ENCODE measurements at places on chromosomes 2 and 18. TPM values are rescaled to one million over a fixed set of nuclear protein-coding genes. Genes with fewer than 3 reads are reported as not detected.

DNA sequence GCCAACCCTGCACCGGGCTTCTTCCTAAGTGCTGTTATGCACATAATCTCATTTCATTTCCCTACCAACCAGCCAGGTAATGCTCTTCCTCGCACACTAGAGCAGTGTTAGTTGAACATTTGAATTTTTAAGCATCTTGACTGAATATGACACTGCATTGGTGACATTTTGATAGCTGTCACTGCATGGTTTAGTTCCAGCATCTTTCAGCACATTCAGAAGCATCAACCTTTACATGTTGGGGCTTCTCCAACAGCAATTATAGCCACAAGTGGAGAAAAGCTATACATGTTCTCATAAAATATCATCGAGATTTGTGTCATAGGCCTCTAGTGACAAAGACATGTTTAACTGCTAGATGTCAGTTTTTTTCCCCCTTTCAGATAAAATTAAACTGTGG lies 230.1 kb upstream of the FOSL2 start:
- no peak overlapping the region for H3K27ac ChIP-seq
- H3K4me3 ChIP-seq: no peak overlapping the region
- DNase-seq: no peak
- no peaks in the 10 kb centered on the region for H3K4me1 ChIP-seq

GRCh38 chr2:67455219-67456142 lies 58.3 kb downstream of the ETAA1 start:
- H3K4me1 ChIP-seq: no peaks in the 10 kb centered on the region
- H3K27ac ChIP-seq: no peak overlapping the region
- no peak overlapping the region for H3K4me3 ChIP-seq

Gene PDCD1
- 37.2 TPM for total RNA-seq

Gene PER2
- total RNA-seq: 13.5 TPM

DNA sequence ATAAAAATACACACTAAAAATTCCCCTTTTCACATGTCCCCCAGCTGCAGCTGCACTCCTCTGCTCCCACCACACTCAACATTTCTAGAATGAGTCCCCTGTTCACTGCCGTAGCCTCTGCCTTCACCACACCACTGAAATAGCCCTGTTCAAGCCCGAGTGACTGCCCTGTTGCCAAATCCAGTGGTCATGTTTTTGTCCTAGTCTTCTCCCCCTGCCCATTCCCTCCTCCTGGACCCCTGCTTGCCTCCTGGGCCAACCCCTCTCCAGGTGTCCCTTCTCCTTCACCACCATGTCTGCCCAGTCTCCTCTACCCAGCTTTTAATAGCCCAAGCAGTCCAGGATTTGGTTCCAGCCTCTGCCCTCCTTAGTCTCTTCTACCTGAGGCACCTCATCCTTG lies 97.1 kb upstream of the LGALSL start:
- no peak for DNase-seq
- H3K27me3 ChIP-seq: peaks cover 25% of the 10 kb centered on the region
- no peak overlapping the region for H3K4me3 ChIP-seq
- H3K36me3 ChIP-seq: no peaks in the 10 kb centered on the region
- peaks cover 8% of the 10 kb centered on the region for H3K4me1 ChIP-seq

Gene TUBB8B
- not detected for total RNA-seq

Gene MTLN
- 46.3 TPM for total RNA-seq

DNA sequence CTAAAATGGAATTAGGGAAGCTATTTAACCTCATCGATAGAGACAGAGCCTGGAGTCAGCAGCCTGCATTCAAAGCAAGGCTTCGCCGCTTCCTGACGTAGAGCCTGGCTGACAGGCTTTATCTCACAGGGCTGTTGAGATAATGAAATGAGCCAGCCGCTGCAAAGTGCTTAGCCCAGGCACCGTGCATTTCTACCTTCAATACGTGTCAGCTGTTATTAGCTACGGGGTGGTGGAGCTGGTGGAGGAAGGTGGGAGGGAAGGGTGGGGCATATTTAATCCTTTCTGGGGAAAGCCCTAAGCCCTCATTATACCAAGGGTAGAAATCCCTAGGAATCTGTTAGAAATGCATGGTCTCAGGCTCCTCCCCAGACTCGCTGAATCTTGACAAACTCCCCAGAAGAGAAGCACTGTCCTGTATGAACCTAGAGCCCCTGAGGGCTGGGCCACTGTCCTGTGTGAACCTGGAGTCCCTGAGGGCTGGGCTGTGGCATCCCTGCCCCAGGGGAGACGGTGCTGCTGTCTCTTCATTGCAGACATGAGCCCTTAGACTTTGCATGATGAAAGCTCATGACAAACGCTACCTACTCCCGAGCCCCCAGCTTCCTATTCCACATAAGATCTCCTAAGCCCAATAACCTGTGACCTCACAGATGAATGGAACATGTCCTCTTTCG lies 72.4 kb downstream of the ALPK2 start:
- H3K27me3 ChIP-seq: no peaks in the 10 kb centered on the region
- peaks cover 21% of the 10 kb centered on the region for H3K4me1 ChIP-seq
- H3K4me3 ChIP-seq: no peak overlapping the region
- no peak overlapping the region for H3K27ac ChIP-seq

DNA sequence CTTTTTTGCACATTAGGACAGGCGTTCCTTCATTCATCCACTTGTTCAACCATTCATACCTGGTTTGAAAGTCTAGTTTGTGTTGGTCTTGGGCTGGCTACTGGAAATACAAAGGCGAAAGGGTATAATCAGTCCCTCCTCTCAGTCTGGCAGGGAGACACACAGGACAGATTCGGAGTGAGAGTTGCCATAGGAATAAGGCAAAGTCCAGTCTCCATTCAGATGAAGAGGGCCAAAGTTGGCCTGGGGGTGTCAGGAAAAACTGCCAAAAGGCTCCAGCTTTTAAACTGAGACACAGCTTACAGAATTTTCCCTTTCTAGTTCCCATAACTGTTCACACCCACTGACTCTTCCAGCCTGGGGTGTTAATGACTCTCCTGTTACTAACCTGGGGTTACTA lies 96.3 kb upstream of the AQP4 start:
- no peaks in the 10 kb centered on the region for H3K4me1 ChIP-seq
- no peak overlapping the region for H3K4me3 ChIP-seq
- H3K27ac ChIP-seq: no peak overlapping the region
- DNase-seq: no peak
- H3K27me3 ChIP-seq: no peaks in the 10 kb centered on the region
- no peaks in the 10 kb centered on the region for H3K36me3 ChIP-seq

DNA sequence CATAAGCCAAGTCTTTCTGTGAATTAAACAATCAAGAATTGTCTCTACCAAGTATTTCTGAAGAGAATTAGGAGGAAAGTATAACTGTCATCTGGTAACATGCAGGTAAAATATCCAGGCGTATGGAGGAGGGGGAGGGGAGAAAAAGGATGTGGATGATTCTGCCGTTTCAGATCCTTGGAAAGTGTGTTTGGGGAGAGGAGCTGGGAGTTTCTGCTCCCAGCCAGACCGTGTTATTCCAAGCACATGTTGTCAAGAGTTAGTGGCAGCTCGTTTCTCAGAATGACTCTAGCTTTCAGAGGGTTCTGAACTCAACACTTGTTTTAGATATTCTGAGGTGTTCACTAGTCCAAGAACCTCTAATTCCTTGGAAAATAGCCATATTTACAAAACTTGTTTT lies 137.6 kb downstream of the FAM124B start:
- peaks cover 7% of the 10 kb centered on the region for H3K4me1 ChIP-seq
- H3K27me3 ChIP-seq: peaks cover 15% of the 10 kb centered on the region
- no peaks in the 10 kb centered on the region for H3K36me3 ChIP-seq
- no peak for DNase-seq

DNA sequence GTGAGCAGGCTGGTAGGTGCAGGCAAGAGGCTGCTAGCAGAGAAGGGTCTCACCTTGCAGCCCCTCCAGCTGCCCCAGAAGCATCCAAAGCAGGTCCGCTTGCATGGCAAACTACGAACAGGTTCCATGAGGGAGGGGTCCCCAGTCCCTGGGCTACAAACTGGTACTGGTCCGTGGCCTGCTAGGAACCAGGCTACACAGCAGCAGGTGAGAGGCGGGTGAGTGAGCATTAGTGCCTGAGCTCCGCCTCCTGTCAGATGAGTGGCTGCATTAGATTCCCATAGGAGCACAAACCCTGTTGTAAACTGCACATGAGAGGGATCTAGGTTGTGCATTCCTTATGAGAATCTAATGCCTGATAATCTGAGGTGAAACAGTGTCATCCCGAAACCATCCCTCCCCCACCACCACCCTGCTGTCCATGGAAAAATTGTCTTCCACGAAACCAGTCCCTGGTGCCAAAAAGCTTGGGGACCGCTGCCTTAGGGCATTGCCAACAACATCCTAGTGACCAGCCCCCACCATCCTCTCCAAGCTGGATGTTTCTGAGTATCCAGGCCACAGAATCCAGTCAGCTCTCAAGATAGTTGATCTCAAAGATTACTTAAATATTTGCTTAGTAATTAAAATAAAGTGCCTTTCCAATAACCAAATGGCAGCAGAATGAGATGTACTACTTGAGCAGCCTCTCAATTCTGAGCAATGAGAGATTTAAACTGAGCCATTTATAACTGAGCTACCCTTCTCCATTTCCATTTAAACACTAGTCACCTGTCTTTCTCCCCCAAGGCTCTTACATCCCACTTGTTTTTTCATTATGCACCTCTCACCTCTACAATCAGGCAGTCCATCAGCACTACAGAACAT lies 32.4 kb downstream of the LRP2 start:
- no peak overlapping the region for H3K27ac ChIP-seq
- no peak overlapping the region for H3K4me3 ChIP-seq
- no peaks in the 10 kb centered on the region for H3K36me3 ChIP-seq
- H3K4me1 ChIP-seq: no peaks in the 10 kb centered on the region
- peaks cover 14% of the 10 kb centered on the region for H3K27me3 ChIP-seq

GRCh38 chr2:231146665-231147064 lies 21.8 kb upstream of the HTR2B start:
- no peaks in the 10 kb centered on the region for H3K27me3 ChIP-seq
- no peak overlapping the region for H3K27ac ChIP-seq
- H3K4me3 ChIP-seq: no peak overlapping the region

Gene ZNF804A
- not detected for total RNA-seq

DNA sequence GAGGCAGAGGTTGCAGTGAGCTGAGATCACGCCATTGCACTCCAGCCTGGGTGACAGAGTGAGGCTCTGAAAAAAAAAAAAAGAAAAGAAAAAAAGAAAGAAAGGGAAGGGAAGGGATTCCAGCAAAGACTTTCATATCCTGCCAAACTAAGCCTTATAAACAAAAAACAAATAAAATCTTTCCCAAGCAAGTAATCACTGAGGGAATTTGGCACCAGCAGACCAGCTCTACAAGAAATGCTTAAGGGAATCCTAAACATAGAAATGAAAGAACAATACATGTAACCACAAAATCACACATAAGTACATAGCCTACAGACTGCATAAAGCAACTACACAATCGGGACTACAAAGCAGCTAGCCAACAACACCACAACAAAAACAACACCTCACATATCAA lies 79.1 kb downstream of the TRABD2A start:
- H3K36me3 ChIP-seq: peaks cover 8% of the 10 kb centered on the region
- no peak overlapping the region for H3K27ac ChIP-seq
- DNase-seq: no peak
- H3K4me3 ChIP-seq: no peak overlapping the region

DNA sequence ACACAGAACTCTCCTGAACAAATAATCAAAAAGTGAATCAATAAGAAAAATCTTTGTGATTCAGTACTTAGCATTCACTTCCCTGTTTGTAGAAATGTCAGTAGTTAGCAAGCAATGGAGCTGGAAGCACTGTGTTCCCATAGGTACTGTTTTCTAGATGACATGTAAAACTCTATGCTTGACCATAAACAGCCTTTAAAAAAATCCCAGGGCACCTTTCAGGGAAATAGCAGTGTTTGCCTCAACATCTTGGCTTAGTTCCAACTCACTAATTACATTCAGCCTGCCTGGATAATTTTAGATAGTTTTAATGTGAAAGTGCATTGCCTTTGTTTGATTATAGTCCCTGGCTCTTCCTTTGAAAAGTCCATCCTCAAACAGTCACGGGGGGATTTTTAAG lies 721.8 kb downstream of the ERBB4 start:
- no peak for DNase-seq
- H3K4me1 ChIP-seq: no peaks in the 10 kb centered on the region
- H3K27ac ChIP-seq: no peak overlapping the region
- H3K36me3 ChIP-seq: no peaks in the 10 kb centered on the region

DNA sequence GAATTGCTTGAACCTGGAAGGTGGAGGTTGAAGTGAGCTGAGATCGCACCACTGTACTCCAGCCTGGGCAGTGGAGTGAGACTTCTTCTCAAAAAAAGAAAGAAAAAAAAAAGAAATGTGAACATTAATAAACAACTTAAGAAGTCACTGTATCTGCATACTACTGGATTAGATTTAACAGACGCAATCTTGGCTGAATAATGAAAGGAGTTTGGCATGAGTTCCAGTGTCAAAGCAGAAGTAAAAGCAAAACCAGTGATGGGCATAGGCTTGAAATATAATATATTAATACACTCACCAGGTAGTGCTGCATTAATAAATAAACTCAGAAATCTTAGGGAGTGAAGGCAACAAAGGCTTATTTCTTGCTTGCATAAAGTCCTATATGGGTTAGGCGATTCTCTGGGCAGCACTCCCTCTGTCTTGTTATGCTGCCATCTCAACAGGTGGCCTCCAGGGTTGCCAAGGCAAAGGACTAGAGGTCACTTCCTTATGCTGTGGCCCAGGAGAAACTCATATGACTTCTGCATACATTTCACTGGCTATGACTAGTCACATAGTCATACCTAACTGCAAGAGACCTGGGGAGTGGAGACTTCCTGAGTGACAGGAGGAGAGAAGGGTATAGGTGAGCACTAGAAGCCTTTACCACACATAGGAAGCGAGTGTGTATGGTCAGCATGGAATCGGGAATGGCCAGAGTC lies 296.2 kb upstream of the SPRED2 start:
- no peak for DNase-seq
- H3K27ac ChIP-seq: no peak overlapping the region
- no peak overlapping the region for H3K4me3 ChIP-seq
- no peaks in the 10 kb centered on the region for H3K36me3 ChIP-seq

DNA sequence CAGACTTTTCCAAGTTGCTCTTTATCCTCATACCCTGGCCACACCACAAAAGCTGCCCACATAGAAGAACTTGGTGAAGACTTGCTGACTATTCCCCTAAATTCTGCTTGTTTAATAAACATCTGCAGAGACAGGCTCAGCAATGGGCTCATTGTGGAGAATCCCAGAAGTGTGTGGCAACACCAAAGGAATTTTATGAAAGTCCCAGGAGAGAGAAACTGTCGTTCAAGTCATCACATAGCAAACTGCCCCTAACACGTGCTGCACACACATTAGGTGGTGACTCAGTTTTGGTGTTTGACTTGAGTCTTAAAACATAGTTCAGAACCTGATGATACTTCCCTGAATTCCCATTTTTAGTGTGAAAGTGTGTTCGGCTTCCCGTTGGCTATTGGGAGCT lies 38.6 kb downstream of the CYP1B1 start:
- H3K36me3 ChIP-seq: no peaks in the 10 kb centered on the region
- no peak for DNase-seq
- H3K4me3 ChIP-seq: no peak overlapping the region
- peak overlapping the region; percentile 69 for H3K27ac ChIP-seq

Gene NXPH2
- total RNA-seq: not detected

DNA sequence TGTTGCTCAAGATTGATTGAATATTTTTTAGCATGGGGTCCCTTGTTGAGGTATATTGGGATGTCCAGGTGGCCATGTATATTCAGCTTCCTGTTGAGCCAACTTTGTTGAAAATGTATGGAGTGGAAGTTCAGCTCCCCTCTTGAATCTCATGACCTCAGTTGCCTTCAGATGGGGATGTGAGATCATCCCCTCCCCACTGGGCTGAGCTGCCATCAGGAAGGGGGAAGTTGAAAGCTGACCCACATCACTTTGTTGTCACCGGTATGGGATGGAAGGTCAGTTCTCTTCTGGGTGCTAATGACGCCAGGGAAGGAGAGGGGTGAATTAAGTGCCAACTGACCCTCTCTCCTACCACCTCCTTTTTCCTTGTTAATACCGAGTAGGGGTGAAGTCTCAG lies 33.9 kb downstream of the ACOXL start:
- no peak overlapping the region for H3K27ac ChIP-seq
- no peak overlapping the region for H3K4me3 ChIP-seq
- H3K27me3 ChIP-seq: peaks cover 17% of the 10 kb centered on the region
- no peaks in the 10 kb centered on the region for H3K36me3 ChIP-seq

Measured in activated CD4-positive, alpha-beta T cell treated with anti-CD3 and anti-CD28 coated beads for 36 hours (primary cell).